ENCODE measurements at places on chromosomes 2 and 18.

- DNase-seq, result no peak
Observed at GRCh38 chr2:32614084-32614483, 13.8 kb upstream of the TTC27 start.

DNA sequence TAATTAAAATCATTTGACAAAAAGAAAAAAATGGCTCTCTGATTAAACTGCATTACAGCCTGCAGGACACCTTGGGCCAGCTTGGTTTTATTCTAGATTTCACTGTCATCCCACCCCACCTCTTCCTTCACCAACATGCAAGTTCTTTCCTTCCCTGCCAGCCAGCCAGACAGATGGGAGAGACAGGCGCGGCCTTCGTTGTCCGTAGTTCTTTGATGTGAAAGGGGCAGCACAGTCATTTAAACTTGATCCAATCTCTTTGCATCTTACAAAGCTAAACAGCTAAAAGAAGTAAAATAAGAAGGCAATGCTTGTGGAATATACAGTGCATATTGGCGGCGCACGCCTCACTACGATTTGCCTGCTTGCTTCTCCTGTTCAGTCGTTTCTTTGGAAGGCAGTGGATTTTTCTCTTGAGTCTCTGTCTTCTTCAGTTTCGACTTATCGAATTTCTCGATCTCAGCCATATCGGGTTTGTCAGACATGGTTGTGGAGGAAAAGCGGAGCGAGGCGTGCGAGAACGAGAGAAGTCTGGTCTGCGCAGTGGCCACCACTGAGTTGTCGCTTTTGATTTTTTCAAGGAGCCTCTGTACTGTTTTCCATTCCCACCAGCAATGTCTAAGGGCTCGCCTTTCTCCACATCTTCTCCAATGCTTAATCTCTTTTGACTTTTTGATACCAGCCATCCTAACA, 22.4 kb downstream of the COLEC11 start:
- DNase-seq, result no peak

- peak; percentile 53 for DNase-seq
Observed at GRCh38 chr2:145258903-145259579, 739.1 kb upstream of the ZEB2 start.

- no peak for DNase-seq
Observed at GRCh38 chr2:172436889-172437288, 9.5 kb downstream of the ITGA6 start.

DNA sequence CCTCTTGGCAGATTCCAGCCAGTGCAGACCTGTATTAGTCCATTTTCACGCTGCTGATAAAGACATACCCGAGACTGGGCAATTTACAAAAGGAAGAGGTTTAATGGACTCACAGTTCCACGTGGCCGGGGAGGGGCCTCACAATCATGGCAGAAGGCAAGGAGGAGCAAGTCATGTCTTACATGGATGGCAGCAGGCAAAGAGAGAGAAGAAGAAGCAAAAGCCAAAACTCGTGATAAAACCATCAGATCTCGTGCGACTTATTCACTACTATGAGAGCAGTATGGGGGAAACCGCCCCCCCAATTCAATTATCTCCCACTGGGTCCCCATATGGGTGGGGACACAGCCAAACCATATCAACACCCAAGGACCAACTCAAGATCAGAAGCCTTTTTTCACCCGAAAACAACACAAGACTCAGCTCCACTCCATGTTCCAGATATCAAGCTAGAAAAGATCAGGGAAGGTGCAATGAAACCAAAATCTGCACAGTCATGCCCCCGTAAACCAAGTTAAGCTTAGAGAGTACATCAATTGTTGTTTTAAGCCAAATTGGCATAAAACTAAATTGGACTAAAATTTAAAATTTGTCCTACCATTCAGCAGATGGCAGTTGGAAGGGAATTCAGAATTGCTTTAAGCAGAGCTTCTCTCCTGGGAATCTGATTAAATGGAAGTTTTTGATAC, 55.6 kb upstream of the FAM124B start:
- no peak for DNase-seq
